PC-9 (cell line): ENCODE measurements at places on chromosomes 5 and 9. TPM values are rescaled to one million over a fixed set of nuclear protein-coding genes. Genes with fewer than 3 reads are reported as not detected.

DNA sequence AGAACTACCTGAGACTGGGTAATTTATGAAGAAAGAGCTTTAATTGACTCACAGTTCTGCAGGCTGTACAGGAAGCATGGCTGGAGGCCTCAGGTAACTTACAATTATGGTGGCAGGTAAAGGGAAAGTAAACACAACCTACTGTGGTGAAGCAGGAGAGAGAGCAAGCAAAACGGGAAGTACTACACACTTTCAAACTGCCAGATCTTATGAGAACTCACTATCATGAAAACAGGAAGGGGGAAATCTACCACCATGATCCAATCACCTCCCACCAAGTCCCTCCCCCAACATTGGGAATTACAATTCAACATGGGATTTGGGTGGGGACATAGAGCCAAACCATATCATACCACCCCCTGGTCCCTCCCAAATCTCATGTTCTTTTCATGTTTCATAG is 58.7 kb upstream of the GPR151 start:
- H3K36me3 ChIP-seq, result no peaks in the 10 kb centered on the region
- H3K4me1 ChIP-seq, result no peaks in the 10 kb centered on the region
- no peak overlapping the region for H3K27ac ChIP-seq
- 0 out of 2 replicates have a peak, but pooled peaks cover 12% of the 10 kb centered on the region for H3K27me3 ChIP-seq

- no peak overlapping the region for H3K4me3 ChIP-seq
- no peak overlapping the region for H3K27ac ChIP-seq
- no peak for DNase-seq
- no peaks in the 10 kb centered on the region for H3K27me3 ChIP-seq
- no peaks in the 10 kb centered on the region for H3K36me3 ChIP-seq
Observed at GRCh38 chr9:7180247-7180646, 422.5 kb downstream of the KDM4C start.

RAD23B gene
- total RNA-seq, result 164 and 176 TPM in 2 replicates

DNA sequence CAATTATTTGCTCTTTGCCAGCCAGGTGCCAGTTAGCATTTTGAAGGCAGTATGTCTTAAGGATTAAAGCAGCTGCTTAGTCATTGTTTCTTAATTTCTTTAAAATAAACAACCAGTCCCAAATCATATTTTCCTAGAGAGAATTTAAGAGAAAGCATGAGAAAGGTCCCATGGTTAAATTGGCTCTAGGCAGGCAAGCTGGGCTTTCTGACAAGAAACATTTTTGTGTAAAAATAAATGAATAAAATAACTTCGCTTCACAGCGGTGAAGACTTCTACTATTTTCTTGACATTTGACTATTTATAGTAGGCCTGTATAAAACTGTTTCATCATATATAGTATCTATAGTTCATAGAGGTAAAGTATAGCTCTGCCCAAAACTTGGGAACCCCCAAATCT is 617.7 kb upstream of the C9orf72 start:
- H3K27me3 ChIP-seq, result no peaks in the 10 kb centered on the region
- H3K36me3 ChIP-seq, result no peaks in the 10 kb centered on the region
- no peak for DNase-seq
- no peak overlapping the region for H3K4me3 ChIP-seq
- no peak overlapping the region for H3K27ac ChIP-seq

GRCh38 chr5:1118738-1119137 is 6.9 kb upstream of the SLC12A7 start:
- H3K4me3 ChIP-seq, result no peak overlapping the region
- H3K27ac ChIP-seq, result no peak overlapping the region
- H3K36me3 ChIP-seq, result no peaks in the 10 kb centered on the region
- peak; percentile 71 for DNase-seq
- peaks cover 30% of the 10 kb centered on the region for H3K4me1 ChIP-seq

GRCh38 chr5:132485641-132486317 is 4.8 kb downstream of the IRF1 start:
- no peaks in the 10 kb centered on the region for H3K27me3 ChIP-seq
- H3K27ac ChIP-seq, result no peak overlapping the region
- no peak overlapping the region for H3K4me3 ChIP-seq
- no peaks in the 10 kb centered on the region; the same call in 1 of the 2 replicates for H3K36me3 ChIP-seq
- DNase-seq, result no peak
- peaks cover 13% of the 10 kb centered on the region for H3K4me1 ChIP-seq

LECT2 gene
- not detected in 2 replicates for total RNA-seq

DNA sequence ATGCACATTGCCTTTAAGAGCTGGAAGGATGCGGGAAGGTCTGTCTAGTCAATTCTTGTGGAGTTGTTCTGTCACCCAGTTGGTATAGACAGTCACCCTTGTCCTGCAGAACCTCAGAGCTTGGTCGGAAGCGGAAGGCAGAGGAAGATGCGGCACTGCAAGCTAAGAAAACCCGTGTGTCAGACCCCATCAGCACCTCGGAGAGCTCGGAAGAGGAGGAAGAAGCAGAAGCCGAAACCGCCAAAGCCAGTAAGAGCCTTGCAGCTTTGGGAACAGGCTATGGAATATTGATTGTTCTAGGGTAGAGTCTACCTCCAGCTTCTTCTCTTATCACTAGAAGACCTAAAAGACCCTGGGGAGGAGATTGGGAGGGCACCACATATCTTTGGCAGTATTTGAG is 6.5 kb downstream of the TCOF1 start:
- H3K27ac ChIP-seq, result no peak overlapping the region
- H3K4me1 ChIP-seq, result peaks cover 1% of the 10 kb centered on the region
- no peak overlapping the region for H3K4me3 ChIP-seq
- DNase-seq, result no peak

DNA sequence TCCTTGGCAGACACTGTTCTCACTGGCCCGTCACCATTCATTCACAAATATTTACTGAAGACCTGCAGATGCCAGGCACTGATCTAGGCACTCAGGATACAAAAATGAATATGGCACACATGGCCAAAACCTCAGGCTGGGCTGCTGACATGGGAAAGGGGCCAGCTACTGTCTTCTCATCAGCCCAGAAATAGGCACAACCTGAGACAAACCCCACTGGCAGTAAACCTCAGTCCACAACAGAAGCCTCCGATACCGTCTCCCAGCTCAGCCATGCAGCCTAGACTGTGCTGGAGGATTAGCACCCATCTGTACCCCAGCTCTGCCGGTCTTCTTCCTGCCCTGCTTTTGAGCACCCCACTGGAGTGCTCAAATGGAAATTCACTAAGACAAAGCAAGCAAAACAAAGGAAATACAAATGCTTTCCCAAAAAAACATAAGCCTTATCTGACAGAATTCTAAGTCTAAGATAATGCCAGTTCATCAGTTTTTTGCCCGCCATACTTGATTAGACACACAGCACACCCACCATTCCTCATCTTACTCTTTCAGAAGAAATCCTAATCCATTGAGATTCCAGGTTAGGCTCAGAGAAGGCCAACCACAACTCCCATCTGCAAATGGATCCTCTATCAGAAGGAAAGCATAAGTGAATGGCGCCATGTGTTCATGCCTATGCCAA is 8.2 kb downstream of the P4HA2 start:
- no peaks in the 10 kb centered on the region for H3K27me3 ChIP-seq
- H3K36me3 ChIP-seq, result no peaks in the 10 kb centered on the region
- H3K4me3 ChIP-seq, result no peak overlapping the region
- H3K4me1 ChIP-seq, result no peaks in the 10 kb centered on the region
- no peak for DNase-seq

DNA sequence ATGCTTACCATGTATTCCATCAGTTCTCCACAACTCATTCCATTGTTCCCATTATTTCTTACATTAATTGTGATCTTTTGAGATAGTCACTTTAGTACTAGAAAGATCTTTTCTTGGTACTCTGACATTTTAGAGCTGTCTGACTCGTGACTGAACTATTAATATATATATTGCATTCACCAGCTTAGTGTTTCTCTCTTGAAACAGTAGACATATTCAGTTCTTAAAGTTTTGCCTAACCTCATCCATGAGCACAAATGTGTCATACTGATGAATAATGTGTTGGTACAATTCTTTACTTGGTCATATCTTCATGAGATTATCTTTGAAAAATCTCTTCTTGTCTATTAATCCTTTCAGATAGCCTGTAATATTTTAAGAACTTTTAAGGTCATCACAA is 74.3 kb downstream of the NLN start:
- H3K36me3 ChIP-seq, result no peaks in the 10 kb centered on the region
- no peaks in the 10 kb centered on the region for H3K27me3 ChIP-seq
- H3K27ac ChIP-seq, result no peak overlapping the region
- no peaks in the 10 kb centered on the region for H3K4me1 ChIP-seq
- DNase-seq, result no peak
- H3K4me3 ChIP-seq, result no peak overlapping the region

DNA sequence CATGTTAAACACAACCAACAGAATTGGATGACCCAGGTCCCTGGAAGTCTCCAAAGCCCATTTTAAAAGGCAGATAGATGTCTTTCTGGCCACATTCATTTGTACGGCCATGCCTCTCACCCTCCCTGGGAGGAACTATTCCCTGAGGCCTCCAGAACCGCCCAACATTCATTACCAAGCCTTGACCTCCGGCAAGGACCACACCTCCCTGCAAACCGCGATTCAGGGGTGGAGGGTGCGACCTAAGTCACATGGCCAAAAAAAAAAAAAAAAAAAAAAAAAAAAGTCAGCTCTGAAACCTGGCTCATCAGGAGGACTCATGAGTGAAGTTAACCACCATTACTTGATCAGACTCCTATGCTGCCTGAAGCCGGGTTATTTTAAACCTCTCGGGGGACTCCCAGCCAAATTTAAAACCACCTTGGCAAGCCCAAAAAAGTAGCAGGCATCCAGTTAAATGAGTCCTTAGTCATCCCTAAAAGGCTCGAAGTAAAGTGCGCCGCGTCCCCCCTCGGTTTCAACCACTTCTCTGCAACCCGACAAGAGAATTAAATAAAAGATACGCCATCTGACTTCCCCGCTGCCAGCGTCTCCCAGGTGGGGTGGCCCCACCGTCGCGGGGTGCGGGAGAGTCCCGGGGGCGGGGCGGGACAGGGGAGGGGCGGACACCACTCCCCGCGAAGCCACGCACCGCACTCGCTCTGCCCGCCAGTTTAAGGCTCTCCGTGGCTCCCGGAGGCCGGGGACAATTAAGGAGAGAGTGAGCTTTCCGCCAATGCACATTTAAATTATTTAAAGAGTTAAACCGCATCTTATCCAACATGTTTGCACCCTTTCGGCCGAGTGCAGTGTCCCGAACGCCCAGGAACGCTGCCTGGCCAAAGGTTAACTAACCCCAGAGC is 2.3 kb downstream of the KLF9 start:
- 0 out of 2 replicates have a peak overlapping the region, but pooled peaks have one; percentile 5 for H3K27ac ChIP-seq
- H3K27me3 ChIP-seq, result no peaks in the 10 kb centered on the region
- peaks cover 29% of the 10 kb centered on the region for H3K4me1 ChIP-seq
- H3K4me3 ChIP-seq, result peak overlapping the region; percentile 87
- DNase-seq, result peak; percentile 81

SLC27A6 gene
- not detected in 2 replicates for total RNA-seq

GABRB2 gene
- not detected in 2 replicates for total RNA-seq
